ENCODE measurements at places on chromosomes 12 and 14. TPM values are rescaled to one million over a fixed set of nuclear protein-coding genes. Genes with fewer than 3 reads are reported as not detected.

Gene CCDC196
- total RNA-seq = not detected

Gene PLA2G1B
- total RNA-seq = not detected

Gene SOAT2
- not detected for total RNA-seq

Gene KLHDC1
- 0.49 TPM for total RNA-seq
